ENCODE measurements at places on chromosomes 1 and 21. TPM values are rescaled to one million over a fixed set of nuclear protein-coding genes. Genes with fewer than 3 reads are reported as not detected.

TINAGL1 gene
- 34.9 TPM for polyA plus RNA-seq

GRCh38 chr1:87154384-87154783 lies 174.3 kb upstream of the LMO4 start:
- DNase-seq, result no peak

RGS18 gene
- polyA plus RNA-seq, result 3.2 TPM

- no peak for DNase-seq
Observed at GRCh38 chr1:33298623-33299277, 22.1 kb downstream of the A3GALT2 start.

NPHS2 gene
- 462 TPM for polyA plus RNA-seq

DNA sequence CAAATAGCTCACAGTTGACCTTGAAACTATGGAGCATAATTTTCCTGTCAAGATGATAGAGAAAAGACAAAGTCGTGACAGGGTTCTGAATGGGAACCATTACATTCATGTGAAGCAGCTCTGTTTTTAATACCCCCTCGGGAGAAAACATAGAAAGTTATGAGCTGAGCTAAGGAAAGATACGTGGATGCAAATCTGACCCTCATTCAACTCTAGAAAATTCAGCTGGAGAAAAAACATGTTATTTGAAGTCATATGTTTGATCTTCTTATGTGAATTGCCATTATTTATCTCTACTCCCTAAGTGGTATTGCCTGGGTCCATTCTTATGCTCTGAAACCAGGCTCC lies 48.0 kb upstream of the LRRC52 start:
- DNase-seq, result no peak

All from renal cortex interstitium (tissue), 15 donors.